ENCODE measurements at places on chromosomes 2 and 18.
A peak's percentile ranks its signal among the peaks of the same experiment; 100 is the strongest.

GRCh38 chr18:13306583-13306982 is 88.0 kb downstream of the LDLRAD4 start:
- no peak for DNase-seq

DNA sequence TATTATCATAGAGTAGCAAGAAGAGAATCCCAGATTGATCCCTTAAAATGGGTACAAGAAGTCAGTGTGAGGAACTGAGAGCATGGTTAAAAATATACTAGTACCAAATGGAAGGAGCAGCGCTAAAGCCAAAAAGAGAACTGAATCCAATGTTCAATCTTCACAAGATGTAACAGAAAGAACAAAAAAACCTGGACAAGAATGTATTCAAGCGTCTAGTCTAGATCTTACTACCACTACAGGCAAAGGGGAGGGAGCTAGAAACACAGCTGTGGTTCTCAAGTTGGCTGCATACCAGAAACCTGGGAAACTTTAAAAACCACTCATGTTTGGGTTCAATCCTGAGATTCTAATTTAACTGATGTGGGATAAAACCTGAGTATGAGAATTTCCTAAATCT is 57.5 kb downstream of the PIAS2 start:
- DNase-seq, result no peak

GRCh38 chr2:102788885-102789260 is 27.0 kb downstream of the TMEM182 start:
- DNase-seq, result no peak

GRCh38 chr2:161426455-161426921 is 10.4 kb downstream of the TBR1 start:
- no peak for DNase-seq

GRCh38 chr2:86347401-86347800 is 10.0 kb upstream of the REEP1 start:
- DNase-seq, result no peak

DNA sequence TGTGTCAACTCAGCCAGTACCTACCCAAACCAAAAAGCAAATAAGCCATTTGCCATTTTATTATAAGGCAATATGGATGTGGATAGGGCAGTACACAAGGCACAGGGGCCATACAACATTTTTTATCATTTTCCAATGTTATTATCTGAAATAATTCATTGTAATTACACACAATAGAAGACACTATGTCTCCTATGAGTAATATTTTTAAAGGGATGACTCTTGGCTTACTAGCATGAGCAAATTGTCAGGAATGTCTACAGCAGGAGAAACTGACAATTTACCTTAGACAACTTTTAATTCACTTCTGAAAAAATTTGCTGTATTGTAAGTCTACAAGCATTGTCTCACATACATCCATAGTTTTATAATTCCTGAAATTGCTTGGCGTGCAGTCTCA is 1193.9 kb upstream of the CELF4 start:
- DNase-seq, result no peak

DNA sequence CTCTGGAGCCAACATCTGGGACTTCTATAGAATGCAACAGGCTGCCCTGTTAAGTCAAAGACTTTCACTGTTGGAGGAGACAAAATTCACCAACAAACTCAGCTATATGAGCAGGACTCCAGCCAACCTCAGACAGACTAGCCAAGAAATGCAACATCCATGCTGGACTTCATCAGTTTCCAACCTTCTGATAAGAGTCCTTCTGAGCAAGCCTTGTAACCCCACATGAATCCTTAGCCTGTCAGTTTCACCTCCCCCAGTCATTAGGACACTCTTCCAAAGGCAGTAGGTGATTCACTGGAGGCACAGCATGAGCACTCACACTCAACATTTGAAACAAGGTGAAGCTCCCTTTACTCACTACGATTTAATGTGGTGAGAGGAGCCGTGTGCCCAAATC is 5.8 kb downstream of the TBC1D8 start:
- no peak for DNase-seq

GRCh38 chr2:170814533-170815230 is 2.0 kb upstream of the GAD1 start:
- DNase-seq, result peak; percentile 66

- DNase-seq, result no peak
Measured at GRCh38 chr2:203689426-203690116, 16.9 kb upstream of the CD28 start.

DNA sequence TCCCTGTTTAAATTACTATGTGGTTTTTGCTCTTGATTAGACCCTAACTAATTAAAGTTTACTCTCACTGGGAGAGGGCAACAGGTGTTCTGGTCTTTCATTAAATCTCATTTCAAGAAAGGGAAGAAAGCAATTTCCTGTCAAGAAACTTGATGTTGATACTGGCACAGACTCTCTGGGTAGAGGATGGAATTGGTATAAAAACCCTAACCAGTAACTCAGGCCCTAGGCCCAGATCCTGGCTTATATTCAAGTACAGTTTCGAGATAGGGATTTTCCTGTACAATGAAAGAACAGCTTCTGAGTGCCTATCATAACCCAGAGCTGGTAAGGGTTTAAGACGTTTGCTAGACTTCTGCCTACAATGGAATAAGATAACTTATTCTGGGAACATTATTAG is 61.6 kb upstream of the ACYP2 start:
- no peak for DNase-seq

- no peak for DNase-seq
Measured at GRCh38 chr2:207241198-207241597, 75.5 kb upstream of the KLF7 start.

- DNase-seq, result no peak
Measured at GRCh38 chr2:238965371-238966071, 117.6 kb downstream of the TWIST2 start.

DNA sequence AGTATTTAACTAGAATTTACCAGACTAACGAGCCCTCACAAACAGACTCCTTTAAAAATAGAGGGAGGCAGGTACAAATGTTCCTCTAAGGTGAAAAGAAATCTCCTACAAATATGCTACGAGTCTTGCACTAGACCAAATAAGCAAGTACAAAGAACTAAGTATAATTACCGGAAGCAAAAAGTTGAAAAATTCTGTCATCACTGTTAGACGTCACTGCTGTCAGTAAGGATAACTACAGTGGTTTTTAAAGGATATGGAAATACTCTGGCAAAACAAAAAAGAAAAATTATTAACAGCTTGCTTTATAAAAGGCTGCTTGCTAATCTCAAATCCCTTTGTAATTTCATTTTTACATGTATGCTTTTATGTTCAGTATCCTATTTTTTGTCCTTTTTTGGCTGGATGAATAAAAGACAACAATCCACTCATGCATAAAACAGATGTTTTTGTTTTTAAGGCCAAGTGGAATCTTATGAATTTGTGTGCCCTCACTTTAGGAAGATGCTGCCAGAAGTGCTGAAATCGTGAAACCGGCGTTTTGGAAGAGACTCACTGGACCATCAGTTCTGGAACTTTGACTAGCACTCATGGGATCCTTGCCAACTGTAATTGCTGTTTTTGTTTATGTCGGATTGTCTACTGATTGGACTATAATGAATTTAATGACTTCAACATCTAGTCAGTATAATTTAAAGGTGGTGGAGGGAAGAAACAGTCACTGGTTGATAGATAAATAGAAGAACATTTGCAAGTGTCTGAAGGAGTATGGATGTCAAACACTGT is 6.7 kb downstream of the ZNF521 start:
- no peak for DNase-seq

DNA sequence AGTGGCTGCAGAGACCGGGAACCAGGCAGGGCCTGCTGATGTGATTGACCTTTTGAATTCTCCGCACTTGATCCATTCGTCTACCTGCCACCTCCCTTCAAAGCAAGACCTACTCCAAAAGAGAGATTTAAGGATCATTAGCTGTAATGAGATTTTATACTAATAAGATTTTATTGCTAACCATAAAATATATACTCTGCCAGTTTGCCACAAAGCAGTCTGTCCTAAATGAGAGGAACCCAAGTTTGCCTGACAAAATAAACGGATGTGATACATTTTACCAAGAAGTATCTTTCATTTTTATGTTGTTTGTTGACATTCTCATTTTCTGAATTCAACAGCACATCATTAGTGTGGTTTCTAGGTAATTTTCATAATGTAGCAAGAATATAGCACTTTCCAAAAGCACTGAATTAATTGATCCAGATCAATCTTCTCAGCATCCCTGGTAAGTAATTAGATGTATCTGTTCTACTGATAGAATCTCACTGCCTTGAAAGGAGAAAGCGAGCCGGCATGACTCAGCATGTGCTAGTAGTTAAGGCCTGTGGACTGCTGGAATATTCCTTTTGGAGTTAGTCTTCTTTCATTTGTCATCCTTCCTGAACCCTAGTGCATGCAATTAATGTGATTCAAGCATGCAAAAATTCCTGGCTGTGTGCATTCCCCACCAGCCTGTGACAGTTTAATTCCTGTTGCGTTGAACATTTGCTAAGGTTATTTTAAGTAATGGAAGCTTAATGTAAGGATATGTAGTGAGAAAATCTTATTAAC is 128.5 kb downstream of the ARL6IP6 start:
- no peak for DNase-seq

DNA sequence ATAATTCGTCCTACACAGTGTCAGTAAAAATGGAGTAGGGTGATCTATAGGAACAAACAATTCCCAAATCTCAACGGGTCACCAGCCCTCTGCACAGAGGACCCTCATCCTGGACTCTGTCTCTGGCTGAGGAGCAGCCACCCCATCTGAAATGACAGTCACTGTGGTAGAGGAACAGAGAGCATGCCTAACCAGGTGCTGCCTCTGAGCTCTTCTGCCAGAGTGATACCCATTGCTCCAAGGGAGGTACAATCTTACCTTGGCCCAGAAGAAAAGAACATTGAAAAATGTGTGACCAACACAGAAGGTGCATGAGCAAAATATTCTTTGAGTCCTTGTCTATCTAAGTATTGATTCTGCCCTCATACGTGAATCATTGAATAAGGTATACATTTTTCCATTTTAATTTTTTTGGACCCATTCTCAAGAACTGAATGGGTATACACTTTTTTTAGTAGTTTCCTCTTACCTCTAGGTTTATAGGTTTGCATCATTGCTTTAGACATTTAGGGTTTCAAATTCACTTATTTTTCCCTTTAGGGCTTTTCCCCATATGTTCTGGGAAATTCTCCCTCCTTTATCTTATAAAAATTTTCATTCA is 8.7 kb downstream of the SP140 start:
- DNase-seq, result no peak

- DNase-seq, result no peak
Measured at GRCh38 chr2:10246831-10247230, 55.9 kb upstream of the HPCAL1 start.

GRCh38 chr2:8641301-8641965 is 40.4 kb upstream of the ID2 start:
- DNase-seq, result no peak
